Transverse colon (tissue), 4 donors: ENCODE measurements at places on chromosomes 16 and 17.

DNA sequence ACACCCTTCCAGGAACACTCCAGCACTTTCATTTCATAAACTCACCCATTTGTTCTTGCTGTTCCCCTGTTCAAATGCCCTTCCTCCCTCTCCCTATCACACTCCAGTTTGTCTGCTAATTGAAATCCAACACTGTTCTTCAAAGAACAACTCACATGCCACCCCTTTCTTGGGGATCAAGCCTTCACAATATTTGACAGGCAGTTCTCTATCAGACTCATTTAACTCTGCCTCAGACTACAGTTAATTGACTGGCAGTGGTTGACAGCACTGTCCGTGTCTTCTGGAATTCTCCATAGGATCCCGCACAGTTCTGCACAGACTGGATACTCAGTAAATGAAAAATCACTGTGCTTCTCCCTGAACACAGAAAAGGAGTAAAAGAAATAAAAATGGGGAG, 87.8 kb downstream of the PMP22 start:
- H3K36me3 ChIP-seq = no peaks in the 10 kb centered on the region
- H3K27me3 ChIP-seq = peaks cover 3% of the 10 kb centered on the region
- no peak overlapping the region for H3K27ac ChIP-seq
- H3K4me1 ChIP-seq = no peaks in the 10 kb centered on the region

- no peak overlapping the region for H3K27ac ChIP-seq
- H3K4me3 ChIP-seq = no peak overlapping the region
- peak; percentile 27 for DNase-seq
- H3K4me1 ChIP-seq = no peaks in the 10 kb centered on the region
- H3K27me3 ChIP-seq = no peaks in the 10 kb centered on the region
These were observed 304.4 kb downstream of the HS3ST3B1 start for GRCh38 chr17:14605267-14605599.

GRCh38 chr17:28635506-28635905, 9.5 kb downstream of the BLTP2 start:
- no peak overlapping the region for H3K27ac ChIP-seq
- H3K4me3 ChIP-seq = no peak overlapping the region
- H3K27me3 ChIP-seq = no peaks in the 10 kb centered on the region
- no peaks in the 10 kb centered on the region for H3K4me1 ChIP-seq
- DNase-seq = no peak
- peaks cover 90% of the 10 kb centered on the region for H3K36me3 ChIP-seq

- H3K4me3 ChIP-seq = no peak overlapping the region
- DNase-seq = peak; percentile 68
- H3K4me1 ChIP-seq = peaks cover 27% of the 10 kb centered on the region
- peak overlapping the region; percentile 57 for H3K27ac ChIP-seq
- H3K27me3 ChIP-seq = no peaks in the 10 kb centered on the region
These were observed 90.8 kb upstream of the TOB1 start for GRCh38 chr17:50956750-50957523.

DNA sequence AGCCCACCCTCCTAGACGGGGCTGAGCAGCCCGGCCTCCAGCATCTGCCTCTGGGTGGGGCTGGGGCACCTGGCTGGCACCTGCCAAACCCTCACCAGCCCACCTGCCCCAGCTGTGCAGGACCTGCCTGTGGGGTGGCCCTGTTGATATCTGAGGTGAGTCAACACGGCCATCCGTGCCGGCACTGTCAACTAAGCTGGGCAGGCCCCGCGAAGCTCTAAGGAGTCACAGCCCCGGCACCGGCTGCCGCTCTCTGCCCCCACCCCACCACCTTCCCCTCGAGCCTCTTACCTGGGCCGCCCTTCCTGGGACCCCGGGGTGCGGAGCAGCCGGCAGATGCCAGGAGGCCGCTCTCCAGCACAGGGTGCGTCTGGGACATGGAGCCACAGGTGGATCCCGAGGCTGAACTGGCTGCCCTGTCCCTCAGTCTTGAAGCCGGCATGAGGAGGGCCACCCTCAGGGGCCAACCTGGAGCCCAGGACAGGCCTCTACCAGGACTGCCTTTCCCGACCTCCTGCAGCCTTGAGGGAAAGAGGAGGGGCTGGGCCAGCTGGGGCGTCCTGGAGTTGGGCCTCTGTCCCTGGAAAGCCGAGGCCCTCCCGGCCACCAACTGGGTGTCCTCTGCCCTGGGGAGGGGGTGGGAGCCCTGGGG, 515 bp downstream of the CBFA2T3 start:
- no peaks in the 10 kb centered on the region for H3K36me3 ChIP-seq
- peaks cover 35% of the 10 kb centered on the region for H3K27me3 ChIP-seq
- DNase-seq = no peak
- no peak overlapping the region for H3K4me3 ChIP-seq
- peak overlapping the region; percentile 52 for H3K27ac ChIP-seq

- H3K36me3 ChIP-seq = no peaks in the 10 kb centered on the region
- no peak overlapping the region for H3K4me3 ChIP-seq
- DNase-seq = peak; percentile 80
- H3K27ac ChIP-seq = no peak overlapping the region
- H3K27me3 ChIP-seq = no peaks in the 10 kb centered on the region
These were observed 42.7 kb upstream of the SMPD3 start for GRCh38 chr16:68490829-68491575.

GRCh38 chr17:9271989-9272388, 250.7 kb downstream of the NTN1 start:
- no peaks in the 10 kb centered on the region for H3K4me1 ChIP-seq
- no peaks in the 10 kb centered on the region for H3K36me3 ChIP-seq
- no peaks in the 10 kb centered on the region for H3K27me3 ChIP-seq
- no peak overlapping the region for H3K4me3 ChIP-seq
- no peak for DNase-seq
- H3K27ac ChIP-seq = no peak overlapping the region

DNA sequence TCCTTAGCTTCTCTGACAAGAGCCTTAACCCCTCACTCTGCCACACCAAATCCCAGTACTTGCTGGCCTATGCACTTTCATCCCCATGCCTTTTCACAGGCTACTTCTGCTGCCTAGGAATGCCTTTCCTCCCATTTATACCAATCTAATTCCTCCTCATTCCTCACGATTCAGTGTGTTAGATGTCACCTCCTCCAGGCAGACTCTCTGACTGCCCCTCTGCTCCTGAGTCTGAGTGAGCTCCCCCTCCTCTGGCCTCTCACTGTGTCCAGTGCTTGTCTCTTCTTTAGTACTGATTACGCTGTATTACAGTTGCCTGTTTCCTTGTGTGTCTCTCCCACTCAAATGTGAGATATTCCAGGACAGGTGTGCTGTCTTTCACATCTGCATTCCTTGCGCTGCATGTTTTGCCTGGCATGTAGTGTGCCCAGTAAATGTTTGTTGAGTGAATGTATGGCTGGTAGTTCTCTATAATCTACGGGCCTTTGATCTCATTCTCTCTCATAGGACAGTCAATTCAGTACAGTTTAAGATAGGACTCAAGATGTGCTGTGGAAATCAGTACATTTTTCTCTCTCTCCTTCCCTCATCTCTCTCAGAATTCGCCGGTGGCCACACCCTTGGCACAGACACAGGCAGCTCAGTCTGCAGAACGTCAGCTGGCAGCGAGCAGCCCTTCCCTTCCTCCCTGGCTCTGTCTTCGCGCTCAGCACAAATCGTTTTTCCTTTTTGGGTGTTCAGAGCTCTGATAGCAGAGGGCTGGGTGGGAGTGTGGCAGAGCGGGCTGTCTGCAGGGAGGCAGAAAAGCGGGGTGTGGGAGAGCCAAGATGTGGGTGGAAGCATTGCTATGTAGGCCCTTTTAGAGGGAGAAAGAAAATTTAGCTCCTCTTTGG, 18.5 kb downstream of the ARL4D start:
- peaks cover 30% of the 10 kb centered on the region for H3K4me1 ChIP-seq
- no peak overlapping the region for H3K4me3 ChIP-seq
- no peaks in the 10 kb centered on the region for H3K36me3 ChIP-seq
- peak; percentile 76 for DNase-seq
- H3K27ac ChIP-seq = peak overlapping the region; percentile 79
- H3K27me3 ChIP-seq = no peaks in the 10 kb centered on the region

- DNase-seq = peak; percentile 42
- H3K4me1 ChIP-seq = peaks cover 19% of the 10 kb centered on the region
- no peak overlapping the region for H3K4me3 ChIP-seq
- H3K36me3 ChIP-seq = no peaks in the 10 kb centered on the region
- peak overlapping the region; percentile 95 for H3K27ac ChIP-seq
These were observed 3.9 kb upstream of the MRPS23 start for GRCh38 chr17:57853695-57854094.

- peaks cover 26% of the 10 kb centered on the region for H3K27me3 ChIP-seq
- H3K36me3 ChIP-seq = no peaks in the 10 kb centered on the region
- no peak overlapping the region for H3K27ac ChIP-seq
- DNase-seq = no peak
- no peak overlapping the region for H3K4me3 ChIP-seq
These were observed 126.3 kb upstream of the IRX3 start for GRCh38 chr16:54412777-54413455.

- no peaks in the 10 kb centered on the region for H3K36me3 ChIP-seq
- H3K4me3 ChIP-seq = no peak overlapping the region
- H3K4me1 ChIP-seq = no peaks in the 10 kb centered on the region
- no peak overlapping the region for H3K27ac ChIP-seq
- no peaks in the 10 kb centered on the region for H3K27me3 ChIP-seq
- DNase-seq = no peak
These were observed 25.0 kb downstream of the RMI2 start for GRCh38 chr16:11370084-11370931.

DNA sequence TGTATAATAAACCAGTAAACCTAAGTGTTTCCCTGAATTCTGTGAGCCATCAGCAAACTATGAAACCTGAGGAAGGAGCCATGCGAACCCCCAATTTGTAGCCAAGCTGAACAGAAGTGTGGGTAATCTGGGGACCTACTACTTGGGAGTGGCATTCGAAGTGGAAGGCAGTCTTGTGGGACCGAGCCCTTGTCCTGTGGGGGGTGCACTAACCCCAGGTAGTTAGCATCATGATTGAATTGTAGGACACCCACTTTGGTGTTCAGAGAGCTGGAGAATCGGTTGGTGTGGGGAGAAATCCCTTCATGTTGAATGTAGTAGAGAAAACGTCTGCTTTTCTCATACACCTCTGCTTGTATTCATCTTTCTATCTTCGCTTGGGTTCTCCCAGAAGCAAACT, 79.7 kb upstream of the CPHXL start:
- H3K4me3 ChIP-seq = no peak overlapping the region
- no peaks in the 10 kb centered on the region for H3K4me1 ChIP-seq
- no peaks in the 10 kb centered on the region for H3K36me3 ChIP-seq
- no peak for DNase-seq

DNA sequence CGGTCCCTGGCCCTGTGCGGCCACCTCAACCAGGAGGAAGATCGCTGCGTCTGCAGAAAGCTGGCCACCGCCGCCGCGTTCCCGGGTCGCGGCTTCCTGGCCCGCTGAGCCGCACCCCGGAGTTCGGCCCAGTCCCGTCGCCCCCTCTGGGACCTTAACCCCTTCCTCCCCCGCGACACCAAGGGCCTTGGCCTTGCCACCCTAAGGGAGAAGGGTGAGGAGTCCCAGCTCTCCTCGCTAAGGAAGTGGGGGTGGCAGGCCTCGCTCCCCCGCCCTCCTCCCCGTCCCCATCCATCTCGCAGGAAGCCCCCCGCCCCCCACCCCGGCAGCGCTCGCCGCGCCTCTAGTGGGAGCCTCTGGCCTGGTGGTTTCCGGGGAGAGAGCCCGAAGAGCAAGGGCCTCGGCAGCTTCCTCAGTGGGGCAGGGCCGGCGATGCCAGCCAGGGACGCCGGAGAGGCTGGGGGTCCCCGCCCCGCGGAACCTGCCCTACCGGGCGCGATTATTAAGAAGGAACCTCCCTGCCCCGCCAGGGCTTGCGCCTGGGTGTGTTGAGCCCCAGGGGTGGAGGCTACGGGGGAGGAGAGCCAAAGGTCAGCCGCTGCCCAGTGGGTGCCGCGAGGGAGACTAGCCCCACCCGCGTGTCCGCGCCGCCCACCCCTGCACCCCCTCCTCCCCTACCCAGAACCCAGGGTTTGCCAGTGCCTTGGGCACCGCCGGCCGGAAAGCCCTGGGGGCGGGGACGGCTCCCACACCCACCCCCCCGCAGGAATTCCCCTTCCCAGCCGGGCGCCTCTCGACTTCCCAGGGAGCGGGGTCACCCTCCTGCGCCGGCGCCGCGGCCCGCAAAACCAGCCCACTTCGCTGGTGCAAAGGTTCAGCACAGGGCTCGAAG, 6.8 kb downstream of the CBX4 start:
- peak overlapping the region; percentile 33 for H3K4me3 ChIP-seq
- peaks cover 41% of the 10 kb centered on the region for H3K4me1 ChIP-seq
- H3K27ac ChIP-seq = peak overlapping the region; percentile 2
- peaks cover 13% of the 10 kb centered on the region for H3K36me3 ChIP-seq
- no peaks in the 10 kb centered on the region for H3K27me3 ChIP-seq
- DNase-seq = no peak

GRCh38 chr16:67413978-67414911, 2.0 kb downstream of the ZDHHC1 start:
- H3K27ac ChIP-seq = peak overlapping the region; percentile 66
- no peak overlapping the region for H3K4me3 ChIP-seq
- peaks cover 15% of the 10 kb centered on the region for H3K4me1 ChIP-seq
- DNase-seq = no peak

DNA sequence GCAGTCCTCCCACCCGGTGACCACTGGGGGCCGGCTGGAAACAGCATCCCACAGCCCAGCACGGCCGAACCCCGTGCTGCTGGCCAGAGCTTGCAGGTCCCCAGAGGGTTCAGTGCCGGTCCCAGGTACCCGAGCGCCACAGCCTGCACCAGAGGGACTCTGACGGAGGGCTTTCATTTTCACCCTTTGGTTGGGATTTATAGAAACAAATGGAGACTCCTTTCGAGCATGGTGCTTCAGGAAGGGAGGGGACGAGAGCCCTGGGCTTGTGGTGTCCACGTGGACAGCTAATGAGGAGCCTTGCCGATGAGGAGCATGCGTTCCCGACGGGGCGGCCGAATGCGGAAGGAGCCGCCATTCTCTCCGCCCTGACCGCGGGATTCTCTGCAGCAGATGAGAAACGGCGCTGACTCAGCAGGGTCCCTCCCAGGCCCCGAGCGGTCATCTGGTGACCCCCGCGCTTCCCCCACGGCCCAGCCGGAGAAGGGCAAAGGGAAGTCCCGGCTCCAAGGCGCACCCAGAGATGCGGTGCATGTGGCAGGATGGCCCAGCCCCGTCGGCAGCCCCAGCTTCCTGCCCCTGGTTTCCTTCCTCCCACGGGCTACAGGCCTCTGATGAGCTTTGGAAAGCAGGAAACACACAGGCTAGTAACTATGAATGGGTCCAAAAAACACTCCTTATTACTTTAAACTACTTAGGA, 9.8 kb downstream of the SLC38A10 start:
- peak; percentile 58 for DNase-seq
- peak overlapping the region; percentile 70 for H3K27ac ChIP-seq
- H3K4me1 ChIP-seq = no peaks in the 10 kb centered on the region
- no peaks in the 10 kb centered on the region for H3K27me3 ChIP-seq

- no peak for DNase-seq
- H3K4me1 ChIP-seq = no peaks in the 10 kb centered on the region
- no peak overlapping the region for H3K4me3 ChIP-seq
- H3K27me3 ChIP-seq = no peaks in the 10 kb centered on the region
- no peak overlapping the region for H3K27ac ChIP-seq
These were observed 18.8 kb downstream of the IL34 start for GRCh38 chr16:70665113-70665694.
